Neural progenitor cell (in vitro differentiated cells): ENCODE measurements at places on chromosomes 3 and 15.

DNA sequence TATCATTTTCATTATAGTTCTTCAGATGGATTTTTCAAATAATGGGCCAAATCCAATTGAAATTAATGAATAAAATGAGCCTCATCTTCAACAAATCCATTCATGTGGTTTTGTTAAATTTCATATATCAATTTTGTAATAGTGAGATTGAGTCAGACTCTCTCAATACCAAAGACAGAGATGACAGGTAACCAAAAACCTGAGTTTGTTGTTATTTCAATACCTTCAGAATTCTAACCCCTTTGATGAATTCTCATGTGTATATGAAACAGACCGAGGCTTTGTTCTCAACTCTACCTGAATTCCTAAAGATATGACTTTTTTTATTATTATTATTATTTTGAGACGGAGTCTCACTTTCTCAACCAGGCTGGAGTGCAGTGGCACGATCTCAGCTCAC lies 92.8 kb downstream of the FOXP1 start:
- no peak for DNase-seq

DNA sequence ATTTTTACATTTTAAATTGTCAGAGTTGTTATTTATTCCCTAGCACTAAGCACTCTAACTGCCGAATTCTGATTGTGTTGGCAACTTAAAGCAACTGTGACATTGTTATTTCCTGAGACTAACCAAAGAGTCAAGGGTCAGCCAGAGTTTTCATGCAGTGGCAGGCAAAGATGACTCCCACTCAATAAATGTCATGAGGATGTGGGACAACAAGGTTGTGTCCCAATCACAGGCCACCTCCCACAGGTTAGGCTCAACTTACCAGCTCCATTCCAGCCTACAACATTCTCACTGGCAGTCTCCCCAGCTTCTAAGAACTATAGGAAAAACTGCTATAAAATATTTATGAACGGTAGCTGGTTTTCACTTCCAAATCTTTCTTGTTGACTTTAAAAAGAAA lies 80.1 kb downstream of the RSL24D1 start:
- DNase-seq = no peak

DNA sequence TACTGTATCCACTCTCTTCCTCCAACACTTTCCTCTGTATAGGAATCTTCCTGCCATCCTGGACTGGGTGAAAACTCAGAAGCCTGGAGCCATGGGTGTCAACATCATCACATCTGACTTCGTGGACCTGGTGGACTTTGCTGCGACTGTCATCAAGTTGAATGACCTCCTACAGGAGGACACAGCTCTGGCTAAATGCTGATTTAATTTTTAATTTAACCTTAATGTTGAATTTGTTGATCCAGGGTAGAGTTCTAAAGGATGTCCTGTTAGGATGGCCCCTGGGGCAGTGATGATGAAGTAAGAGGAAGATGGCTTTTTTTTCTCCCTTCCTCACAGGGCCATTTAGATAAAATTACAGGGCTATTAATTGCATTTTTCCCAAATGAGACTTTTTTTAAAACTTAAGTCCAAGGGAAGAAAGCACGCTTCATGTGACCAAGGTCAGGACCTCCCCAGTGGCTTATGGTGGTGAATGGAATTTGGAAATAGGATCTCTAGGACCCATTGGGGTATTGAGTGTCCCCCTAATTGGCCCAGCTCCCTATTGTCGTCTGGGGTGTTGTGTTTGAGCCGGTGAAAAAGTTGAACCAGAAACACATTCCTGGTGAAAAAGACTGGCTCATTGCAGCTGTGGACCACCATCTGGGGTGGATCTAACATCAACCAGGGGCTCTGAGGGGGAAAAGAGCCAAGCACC lies 125.7 kb upstream of the ZBED2 start:
- DNase-seq = no peak

DNA sequence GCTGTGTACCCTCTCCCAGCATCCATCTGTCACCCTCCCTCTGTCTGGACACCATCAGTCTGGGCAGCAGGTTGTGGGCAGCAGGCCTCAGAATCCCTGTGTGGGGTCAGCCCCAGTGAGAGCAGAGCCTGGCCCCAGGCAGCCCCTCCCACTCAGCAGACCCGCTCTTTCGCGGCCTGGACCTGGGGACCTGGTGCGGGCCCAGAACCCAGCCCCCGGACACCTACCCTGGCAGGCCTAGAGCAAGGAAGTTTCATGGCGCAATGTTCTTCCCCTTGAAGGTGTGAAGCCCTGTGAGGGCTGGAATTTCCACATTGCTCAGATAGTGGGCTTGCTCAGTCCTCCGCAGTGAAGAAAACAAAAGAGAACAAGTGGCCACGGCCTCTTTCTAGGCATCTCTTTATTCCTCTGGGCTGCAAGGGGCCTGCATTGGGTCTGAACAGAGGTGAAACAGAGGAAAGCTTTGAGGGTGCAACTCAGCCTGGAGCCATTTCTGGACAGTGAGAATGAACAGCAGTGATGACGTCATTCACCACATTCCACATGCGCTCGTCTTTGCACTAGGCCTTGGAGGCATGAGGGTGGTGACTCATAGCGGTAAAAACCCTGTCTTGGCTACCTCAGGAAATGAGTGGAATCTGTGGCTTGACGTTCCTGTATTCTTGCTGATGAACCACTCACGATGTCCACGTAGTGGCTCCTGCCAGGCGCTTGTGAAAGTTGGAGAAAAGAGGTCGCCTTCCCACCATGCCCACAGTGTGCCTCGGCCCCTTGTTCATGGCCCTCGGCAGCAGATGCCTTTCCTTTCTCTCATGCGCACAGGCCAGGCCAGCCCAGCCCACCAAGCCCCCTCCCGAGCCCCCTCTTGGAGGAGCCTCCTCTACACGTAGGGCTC lies 66.1 kb downstream of the SLC30A4 start:
- DNase-seq = no peak

- no peak for DNase-seq
Measured at GRCh38 chr3:194080913-194081800, 54.8 kb upstream of the HES1 start.

GRCh38 chr3:44077267-44077666 lies 164.4 kb upstream of the TOPAZ1 start:
- peak; percentile 28 for DNase-seq

DNA sequence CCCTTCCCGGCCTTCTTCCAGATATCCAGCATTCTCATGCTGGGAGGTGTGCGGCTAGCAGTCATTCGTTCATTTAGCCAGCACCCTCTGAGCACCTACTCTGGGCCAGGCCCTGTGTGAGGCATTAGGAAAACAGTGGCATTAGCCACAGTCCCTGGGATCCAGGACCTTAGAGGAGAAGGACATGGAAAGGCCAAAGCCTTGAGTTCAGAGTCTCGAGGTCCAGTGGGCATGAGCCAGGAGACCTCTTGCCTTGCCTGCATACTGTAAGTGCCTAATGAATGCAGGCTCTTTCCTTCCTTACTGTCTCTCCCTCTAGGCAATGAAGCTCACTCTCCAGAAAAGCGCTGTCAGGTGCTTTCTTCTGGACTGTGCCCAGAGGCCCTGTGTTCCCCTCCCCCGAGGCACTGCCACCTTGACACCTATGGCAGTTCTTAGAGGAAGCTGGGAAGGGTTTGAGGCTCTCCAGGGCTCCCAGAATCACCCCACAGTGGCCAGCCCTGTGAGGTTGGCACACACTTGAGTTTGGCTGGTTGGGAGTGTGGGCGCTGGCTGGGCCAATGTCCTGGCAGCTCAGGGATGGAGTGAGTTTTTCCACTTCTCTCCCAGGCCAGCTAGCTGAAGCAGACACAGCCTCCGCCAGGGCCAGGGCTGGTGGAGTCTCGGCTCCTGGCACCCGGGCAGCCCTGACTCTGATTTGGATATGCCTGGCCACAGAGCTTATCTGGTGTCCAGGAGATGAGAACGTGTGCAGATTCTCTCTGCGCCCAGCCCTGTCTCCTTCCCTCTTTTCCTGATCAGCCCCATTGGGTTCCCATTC lies 5.4 kb downstream of the CORO2B start:
- DNase-seq = no peak

GRCh38 chr3:10703875-10704274 lies 112.2 kb upstream of the SLC6A11 start:
- peak; percentile 78 for DNase-seq

DNA sequence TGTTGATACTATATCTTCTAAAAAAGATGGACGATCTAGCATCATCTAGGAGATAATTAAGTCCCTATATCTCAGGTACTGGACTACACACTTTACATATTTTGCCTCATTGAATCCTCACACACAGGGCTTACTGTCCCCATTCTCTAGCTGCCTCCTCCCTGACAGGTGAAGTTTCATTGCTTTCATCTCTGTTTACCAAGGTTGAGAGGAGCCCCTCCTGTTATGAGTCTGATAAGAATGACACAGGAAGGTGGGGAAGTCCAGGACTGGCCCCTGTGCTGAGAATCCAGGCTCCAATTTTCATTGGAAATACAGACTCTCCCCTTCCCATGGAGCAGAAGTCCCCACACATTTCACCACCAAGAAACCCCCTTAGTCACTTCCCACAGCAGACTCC lies 105.2 kb downstream of the XXYLT1 start:
- no peak for DNase-seq

- no peak for DNase-seq
Measured at GRCh38 chr15:62119227-62119864, 45.7 kb downstream of the C2CD4B start.

DNA sequence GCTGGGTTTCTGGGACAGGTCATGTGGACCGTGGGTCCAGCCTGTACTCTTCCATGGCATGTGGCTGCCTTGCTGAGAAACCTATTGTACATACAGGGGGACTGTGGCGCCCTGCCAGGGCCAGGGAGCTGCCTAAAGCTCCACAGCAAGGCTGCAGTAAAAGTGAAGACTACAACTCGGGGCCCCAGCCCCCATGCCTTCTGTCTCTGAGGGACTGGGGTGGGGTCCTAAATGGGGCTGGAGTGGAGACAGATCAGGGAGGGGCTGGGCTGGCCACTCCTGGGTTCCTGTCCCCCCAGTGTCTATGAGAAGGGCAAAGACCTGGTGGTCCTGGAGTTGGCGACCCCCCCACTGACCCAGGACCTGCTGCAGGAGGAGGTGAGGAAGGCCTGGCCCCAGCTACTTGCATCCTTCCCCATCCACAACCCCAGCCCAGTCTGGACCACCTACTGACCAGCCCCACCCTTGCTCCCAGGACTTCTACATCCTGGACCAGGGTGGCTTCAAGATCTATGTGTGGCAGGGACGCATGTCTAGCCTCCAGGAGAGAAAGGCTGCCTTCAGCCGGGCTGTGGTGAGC lies 7.3 kb downstream of the VILL start:
- DNase-seq = no peak

DNA sequence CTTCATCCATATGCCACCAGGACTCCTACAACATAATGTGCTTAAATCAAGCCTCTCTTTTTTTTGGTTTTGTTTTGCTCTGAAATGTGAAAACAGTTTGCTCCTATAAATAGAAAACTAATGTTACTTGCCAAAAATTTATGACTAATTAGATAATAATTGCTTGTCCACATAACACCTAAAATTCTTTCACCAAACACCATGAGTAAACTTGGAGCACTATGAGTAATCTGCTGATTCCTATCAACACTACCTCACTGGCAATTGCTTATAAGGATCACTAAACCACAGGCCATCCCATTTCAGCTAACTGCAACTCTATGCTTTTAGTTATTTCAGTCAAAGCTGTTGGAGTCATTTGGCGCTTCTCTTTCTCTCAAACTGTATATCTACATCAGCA lies 252.7 kb downstream of the EPHA3 start:
- DNase-seq = no peak

GRCh38 chr3:160556141-160556540 lies 9.2 kb downstream of the KPNA4 start:
- no peak for DNase-seq

DNA sequence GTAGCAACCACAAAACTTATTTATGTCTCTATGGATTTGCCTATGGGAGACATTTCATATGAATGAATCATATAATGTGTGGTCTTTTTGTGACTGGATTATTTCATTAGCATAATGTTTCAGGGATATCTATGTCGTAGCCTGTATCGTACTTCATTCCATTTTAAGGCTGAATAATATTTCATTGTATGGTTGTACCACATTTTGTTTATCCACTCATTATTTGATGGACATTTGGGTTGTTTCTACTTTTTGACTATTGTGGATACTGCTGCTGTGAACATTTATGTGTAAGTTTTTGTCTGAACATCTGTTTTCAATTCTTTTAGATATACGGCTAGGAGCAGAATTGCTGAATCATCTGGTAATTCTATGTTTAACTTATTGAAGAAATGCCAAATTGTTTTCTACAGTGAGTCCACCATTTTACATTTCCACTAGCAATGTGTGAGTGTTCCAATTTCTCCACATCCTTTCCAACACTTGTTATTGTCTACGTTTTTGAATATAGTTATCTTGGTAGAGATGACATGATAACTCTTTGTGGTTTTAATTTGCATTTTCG lies 134.4 kb upstream of the DAZL start:
- DNase-seq = no peak

DNA sequence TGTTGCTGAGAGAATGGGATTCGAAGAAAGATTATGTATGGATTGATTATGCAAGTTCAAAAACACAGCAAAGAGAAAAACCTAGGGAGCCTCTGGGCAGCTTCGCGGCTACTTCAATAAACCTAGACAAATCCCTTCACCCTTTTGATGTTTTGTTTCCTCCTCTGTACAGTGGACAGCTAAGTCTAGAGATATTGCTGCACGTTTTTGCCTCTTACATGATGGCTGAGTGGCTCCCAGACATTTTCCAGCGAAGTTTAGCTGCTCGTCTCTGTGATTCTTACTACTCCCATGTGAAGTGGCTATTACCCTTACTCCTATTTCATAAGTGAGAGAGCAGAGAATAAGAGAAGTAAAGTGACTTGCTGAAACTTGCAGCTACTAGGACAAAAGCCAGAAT lies 695.0 kb upstream of the GRM7 start:
- no peak for DNase-seq

GRCh38 chr3:98772022-98772421 lies 8.9 kb downstream of the ST3GAL6 start:
- no peak for DNase-seq

GRCh38 chr3:81105789-81106488 lies 655.5 kb downstream of the GBE1 start:
- no peak for DNase-seq

- DNase-seq = no peak
Measured at GRCh38 chr3:87855616-87856015, 203.2 kb downstream of the CGGBP1 start.

DNA sequence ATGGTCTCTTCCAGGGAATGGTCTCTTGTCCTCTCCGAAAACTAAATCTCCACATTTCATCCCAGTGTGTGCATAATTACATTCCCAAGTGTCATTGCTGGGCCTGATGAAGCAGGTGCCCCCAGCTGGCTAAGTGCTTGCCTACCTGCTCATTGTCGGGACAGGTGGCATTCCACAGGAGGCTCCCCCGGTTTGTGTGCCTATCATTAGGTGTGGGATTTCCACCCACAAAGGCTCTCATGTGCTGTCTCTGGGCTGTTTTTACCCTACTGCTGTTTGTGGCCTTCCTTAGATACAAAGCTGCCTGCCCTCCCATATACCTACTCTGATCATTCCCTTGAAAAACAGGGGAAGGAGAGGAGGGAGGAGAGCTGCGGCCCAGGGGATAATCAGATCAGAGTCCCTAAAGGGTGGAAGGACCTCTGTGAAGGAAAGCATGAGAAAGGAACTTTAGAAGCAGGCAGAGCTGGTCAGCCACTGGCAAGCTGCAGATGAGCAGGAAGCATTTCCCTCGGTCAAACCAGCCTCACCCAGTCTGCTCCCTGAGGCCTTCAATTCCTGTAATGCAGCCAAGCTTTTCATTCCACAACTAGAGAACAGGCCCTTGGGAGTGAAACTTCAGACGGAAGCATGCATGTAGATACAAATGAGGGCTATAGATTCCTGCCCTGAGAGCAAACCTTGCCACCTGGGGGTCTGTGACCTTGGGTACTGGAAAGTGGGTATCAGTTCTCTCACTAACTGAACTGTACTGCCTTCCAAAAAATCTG lies 60.7 kb upstream of the HEG1 start:
- DNase-seq = no peak

- no peak for DNase-seq
Measured at GRCh38 chr3:13843351-13843750, 36.5 kb downstream of the WNT7A start.
